ENCODE measurements at places on chromosomes 6 and 20. TPM values are rescaled to one million over a fixed set of nuclear protein-coding genes. Genes with fewer than 3 reads are reported as not detected.

The SAMD3 gene
- 5.1 TPM for total RNA-seq

The NKAIN4 gene
- total RNA-seq, result not detected

The ALDH5A1 gene
- 0.15 TPM for total RNA-seq

The FOXP4 gene
- 3.3 TPM for total RNA-seq

The LY6G6C gene
- total RNA-seq, result not detected

The CCN6 gene
- total RNA-seq, result not detected

The FABP7 gene
- total RNA-seq, result 0.15 TPM

The KCNQ5 gene
- 0.87 TPM for total RNA-seq

The PNPLA1 gene
- not detected for total RNA-seq

The PDE7B gene
- total RNA-seq, result 48.1 TPM

The FLRT3 gene
- 5.0 TPM for total RNA-seq

The JPH2 gene
- 0.50 TPM for total RNA-seq

The OPRL1 gene
- total RNA-seq, result 1.9 TPM

The CALHM5 gene
- total RNA-seq, result 6.3 TPM

The KIAA1755 gene
- total RNA-seq, result 4.1 TPM
